ENCODE measurements at places on chromosomes 4 and X.

- DNase-seq: no peak
These were observed 258.7 kb upstream of the CPEB2 start for GRCh38 chr4:14743601-14744000.

- DNase-seq: no peak
These were observed 44.8 kb downstream of the RBPJ start for GRCh38 chr4:26365537-26366150.

DNA sequence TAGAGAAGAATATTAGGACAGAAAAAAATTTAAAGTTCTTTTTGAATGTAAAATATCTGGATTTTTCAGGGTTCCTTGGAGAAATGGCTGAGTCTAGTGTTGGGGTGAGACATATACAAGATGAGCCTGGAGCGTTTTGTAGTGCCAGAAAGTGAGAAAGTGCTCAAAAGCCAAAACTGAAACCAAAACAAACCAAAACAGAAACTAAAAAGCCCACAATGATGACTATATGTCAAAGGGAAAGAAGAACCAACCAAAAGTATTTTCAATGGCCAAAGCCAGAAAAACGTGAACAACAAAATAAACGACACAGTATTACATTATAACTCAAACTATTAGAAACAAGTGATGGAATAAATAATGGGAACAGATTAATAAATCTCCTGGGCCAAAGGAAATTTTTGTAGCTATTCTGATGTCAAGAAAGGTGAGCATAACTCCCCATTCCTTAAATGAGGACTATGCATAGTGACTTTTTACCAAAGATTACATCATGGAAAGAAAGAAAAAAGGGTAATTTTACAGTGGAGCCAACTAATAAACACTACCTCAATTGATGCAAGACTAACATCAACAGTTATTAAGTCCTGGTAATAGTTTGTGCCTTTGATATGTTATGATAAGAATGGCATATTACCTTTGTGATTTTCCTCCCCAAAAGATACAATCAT is 1137.6 kb downstream of the C4orf33 start:
- DNase-seq: no peak

DNA sequence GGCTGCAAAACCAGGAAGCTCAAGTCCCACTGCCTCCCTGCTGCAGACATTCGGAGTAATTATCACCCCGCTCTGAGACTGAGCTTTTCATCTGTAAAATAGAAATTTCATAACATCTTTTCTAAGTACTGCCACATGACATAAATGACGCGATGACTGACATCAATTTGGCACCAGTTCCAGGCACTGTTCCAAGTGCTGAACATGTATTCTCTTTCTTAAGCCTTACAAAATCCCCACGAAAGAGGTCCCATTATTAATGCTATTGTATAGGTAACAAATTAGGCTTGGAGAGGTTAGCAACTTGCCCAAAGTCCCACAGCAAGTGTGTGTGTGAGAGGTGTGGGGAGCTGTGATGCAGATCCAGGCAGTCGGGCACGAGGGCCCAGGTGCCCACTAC is 56.4 kb downstream of the SLC2A9 start:
- DNase-seq: no peak

- DNase-seq: no peak
These were observed 13.6 kb upstream of the C4orf50 start for GRCh38 chr4:6031846-6032245.

DNA sequence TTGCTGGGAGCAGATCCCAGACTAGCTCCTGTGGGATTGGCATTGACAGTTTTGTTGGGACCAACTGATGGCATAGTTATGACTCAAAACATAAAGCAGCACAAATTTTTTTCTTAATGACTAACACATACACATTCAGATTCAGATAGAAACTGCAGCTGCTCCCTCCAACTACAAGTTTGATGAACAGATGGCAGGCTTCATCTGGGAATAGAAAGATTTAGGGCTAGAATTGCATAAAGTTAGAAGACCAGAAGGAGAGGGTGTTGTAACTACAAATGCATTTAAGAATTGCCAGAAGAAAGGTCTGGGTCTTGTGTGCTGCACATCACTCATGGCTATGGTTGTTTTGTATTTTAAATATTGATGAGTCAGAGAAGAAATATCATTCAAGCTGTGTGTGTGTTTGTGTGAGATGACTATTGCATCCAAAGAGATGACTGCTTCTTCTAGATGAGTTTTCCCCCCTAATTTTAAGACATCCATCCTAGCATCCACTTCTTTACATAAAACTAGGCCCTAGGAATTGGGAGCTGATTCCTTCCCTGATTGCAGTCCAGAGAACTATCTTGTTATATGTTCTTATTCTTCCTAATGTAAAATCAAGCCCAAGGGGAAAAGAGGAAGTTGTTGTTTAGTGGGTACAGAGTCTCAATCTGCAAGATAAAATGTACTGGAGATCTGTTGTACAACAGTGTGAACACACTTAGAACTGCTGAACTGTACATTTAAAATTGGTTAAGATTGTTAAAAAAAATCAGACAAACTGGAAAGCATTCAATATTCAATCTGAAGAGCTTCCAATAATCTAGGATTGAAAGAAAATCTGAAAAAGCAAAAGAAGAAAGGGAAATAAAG is 175.1 kb downstream of the PARM1 start:
- no peak for DNase-seq

GRCh38 chrX:71181558-71181909 is 36.9 kb downstream of the NLGN3 start:
- DNase-seq: no peak

- DNase-seq: no peak
These were observed 35.9 kb downstream of the HHIP start for GRCh38 chr4:144681806-144682205.

GRCh38 chr4:176340871-176341685 is 21.3 kb downstream of the SPCS3 start:
- peak; percentile 49 for DNase-seq

DNA sequence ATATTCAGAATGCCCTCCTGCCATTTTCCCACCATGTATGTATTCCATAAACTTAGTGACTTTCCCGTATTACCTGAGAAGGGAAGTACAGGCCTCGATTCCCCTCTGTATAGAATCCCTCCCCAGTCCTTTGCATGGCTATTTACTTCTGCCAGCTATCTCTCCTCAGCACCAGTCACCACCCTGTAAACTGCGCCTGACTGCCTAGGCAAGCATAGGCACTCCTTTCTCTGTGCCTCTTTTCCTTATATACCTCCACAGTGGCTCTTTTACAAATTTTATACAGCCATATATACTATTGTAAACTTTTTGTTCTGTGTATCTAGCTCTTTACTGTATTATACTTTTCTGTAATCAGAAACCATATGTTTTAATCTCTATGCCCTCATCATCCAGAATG is 130.9 kb upstream of the TET2 start:
- DNase-seq: no peak

- no peak for DNase-seq
These were observed 3.4 kb downstream of the CTBP1 start for GRCh38 chr4:1245481-1246051.

GRCh38 chr4:183356931-183357675 is 34.9 kb upstream of the CLDN24 start:
- DNase-seq: no peak

- no peak for DNase-seq
These were observed 58.3 kb upstream of the NOCT start for GRCh38 chr4:138957302-138957701.

DNA sequence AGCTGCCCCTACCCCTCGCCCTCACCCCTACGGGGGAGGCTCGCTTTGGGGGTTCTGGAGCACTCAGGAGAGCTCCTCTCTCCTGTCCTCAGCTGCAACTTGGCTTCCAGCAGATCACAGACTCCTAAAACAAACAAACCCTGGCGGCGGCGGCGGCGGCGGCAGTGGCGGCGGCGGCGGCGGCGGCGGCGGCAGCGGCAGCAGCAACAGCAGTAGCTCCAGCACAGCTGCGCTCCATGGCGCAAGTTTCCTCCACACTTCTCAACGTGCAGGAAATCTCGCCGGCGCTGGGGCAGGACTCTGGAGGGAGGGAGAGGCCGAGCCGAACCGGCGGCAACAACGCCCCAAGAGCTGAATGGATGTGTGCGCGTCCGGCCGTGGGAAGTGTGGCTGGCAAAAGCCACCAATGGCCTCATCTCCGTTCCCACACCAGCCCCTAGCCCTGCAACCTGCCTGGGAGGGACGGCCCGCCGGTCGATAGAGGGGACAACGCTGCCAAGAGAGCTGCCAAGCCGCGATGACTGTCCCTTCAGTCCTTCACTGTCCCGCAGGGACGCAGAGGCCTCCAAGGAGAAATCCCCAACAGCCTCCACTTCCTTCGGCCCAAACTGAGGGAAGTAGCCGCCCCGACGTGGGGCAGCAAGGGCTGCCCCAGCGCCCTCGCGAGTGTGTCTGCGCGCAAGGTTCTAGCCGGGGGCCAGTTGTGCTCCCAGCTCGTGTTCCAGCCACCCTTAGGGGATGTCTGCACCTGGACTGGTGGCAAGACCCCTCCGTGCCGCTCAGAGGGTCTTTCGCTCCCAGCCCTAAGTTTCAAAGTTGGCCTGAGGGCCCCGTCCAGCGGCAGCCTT is 775 bp downstream of the SHROOM4 start:
- DNase-seq: no peak

GRCh38 chrX:43380704-43381103 is 275.4 kb upstream of the MAOA start:
- DNase-seq: no peak

GRCh38 chrX:70479247-70479921 is 34.7 kb downstream of the DLG3 start:
- peak; percentile 60 for DNase-seq
